Left hindlimb (tissue), 1 donor: ENCODE measurements at places on chromosomes 11 and 22.

DNA sequence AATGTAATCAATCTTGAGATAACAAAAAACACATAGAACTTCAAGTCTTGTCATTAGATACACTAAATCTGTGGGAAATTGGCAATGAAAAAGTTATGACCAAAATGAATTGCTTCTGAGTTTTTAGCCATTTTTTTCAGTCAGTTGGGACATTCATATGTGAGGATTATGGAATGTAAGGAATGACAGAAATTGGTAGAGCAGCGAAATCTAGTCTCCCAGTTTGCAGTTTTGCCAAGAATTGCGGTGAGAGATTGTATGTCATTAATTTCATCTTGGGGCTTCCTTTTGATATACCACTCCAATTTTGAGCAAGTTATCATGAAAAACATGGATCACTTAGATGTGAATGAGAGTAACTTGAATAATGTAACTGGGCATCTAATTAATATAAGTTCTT, 49.9 kb downstream of the SIK2 start:
- DNase-seq: no peak

GRCh38 chr11:15667127-15667725, 552.5 kb downstream of the INSC start:
- no peak for DNase-seq

DNA sequence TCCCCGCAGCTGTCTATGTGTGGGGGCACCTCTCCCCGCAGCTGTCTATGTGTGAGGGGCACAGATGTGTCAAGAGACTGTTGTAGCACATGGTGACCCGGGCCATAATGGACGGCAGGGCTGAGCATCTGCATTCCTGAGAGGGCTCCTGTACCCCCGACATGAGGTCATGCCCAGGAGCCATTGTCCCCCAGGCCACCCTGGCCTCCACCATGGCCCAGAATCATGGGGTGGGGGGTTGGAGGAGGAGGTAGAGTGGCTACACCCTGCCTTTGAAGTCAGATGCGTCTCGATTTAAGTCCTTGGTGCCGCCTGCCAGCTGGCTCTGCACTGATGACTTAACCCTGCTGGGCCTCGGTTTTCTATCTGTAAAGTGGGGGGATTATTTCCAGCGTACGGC, 49.1 kb downstream of the ARHGAP8 start:
- DNase-seq: no peak

DNA sequence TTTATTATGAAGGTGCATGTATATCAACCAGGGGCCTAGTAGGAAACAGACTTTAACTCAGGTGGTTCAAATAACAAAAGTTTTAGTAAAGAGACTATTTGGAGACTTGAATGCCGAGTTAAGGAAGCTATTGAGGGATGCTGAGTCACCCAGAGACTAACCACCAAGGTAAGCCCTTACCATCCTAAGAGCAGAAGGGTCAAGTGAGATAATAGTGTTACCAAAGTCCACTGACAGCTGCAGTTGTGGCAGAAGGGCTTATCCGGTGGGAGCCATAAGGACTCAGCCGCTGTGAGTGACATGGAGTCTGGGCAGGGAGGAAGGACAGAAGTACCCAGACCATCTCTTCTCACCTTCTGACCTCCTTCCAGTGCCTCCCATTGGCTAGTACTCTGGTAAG, 134.0 kb downstream of the INSC start:
- DNase-seq: no peak

- no peak for DNase-seq
Measured at GRCh38 chr11:123645286-123645975, 9.0 kb downstream of the SCN3B start.

DNA sequence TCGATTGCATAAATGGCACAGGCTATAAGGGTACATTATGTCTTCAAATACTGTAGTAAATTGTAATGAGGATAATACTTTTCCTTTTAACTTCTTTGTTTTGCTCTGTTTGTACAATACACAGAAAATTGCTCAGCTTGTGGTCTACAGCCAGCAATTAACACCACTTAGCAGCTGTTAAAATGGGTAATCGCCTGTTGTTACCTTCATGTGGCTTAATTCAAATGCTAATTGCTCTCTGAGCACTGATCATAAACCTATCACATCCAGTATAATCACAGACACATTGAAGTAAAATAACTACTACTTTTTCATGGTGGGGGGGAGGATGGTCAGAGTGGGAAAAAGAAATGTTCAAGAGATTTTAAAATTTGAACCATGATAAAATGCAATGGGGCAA, 1164.1 kb upstream of the CNTN5 start:
- DNase-seq: no peak

- no peak for DNase-seq
Measured at GRCh38 chr22:32696089-32696488, 105.4 kb upstream of the TIMP3 start.

DNA sequence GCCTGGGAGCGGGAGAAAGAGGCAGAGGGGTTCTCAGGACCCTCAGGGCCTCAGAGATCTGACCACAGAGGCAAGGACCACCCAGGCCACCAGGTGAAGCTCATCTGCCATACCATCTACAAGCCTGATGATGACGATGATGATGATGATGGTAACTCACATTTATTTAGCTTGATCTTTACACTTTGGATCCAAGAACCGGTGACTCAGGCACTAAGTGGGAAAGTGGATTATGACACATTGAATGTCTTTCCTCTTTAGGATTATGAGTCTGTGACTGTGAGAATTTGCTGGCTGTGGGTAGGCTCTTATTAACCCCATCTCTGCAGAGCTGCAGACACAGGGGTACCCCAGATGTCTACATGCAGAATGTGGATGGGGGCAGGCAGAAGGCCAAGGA, 110.3 kb downstream of the DSCAML1 start:
- no peak for DNase-seq

GRCh38 chr22:23673826-23674690, 16.8 kb upstream of the RGL4 start:
- DNase-seq: no peak

- DNase-seq: no peak
Measured at GRCh38 chr11:125111001-125111342, 454 bp downstream of the TMEM218 start.

DNA sequence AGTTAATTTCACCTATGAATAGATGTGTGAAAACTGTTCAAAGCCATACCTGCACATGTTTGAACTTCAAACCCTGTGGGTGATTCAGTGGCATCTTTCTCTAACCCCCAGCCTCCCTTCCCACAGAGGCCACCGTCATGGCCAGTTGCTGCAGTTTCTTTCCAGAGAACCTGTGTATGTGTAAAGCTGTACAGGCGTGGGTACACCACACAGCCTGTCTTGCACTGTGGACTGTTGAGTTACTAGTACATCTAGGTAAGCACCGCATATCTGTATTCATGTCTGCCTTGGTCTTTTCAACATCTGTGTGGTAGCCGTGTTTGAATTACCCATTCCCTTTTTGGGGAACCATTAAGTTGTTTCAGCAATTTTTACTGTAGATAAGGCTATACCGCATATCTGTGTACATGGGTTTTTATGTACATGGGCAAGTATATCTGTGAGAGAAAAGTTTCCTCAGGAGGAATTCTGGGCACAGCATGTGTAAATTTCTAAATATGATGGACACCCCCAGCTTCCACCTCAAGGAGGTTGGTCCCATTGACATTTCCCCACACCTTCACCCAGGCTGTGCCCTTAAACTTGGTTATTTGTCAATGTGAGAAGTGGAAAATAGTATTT, 13.9 kb downstream of the NEAT1 start:
- DNase-seq: no peak

- DNase-seq: no peak
Measured at GRCh38 chr11:119085437-119085847, 761 bp downstream of the HMBS start.

- no peak for DNase-seq
Measured at GRCh38 chr11:114624455-114625207, 29.0 kb upstream of the NXPE4 start.

- DNase-seq: no peak
Measured at GRCh38 chr11:116352881-116353280, 419.9 kb downstream of the BUD13 start.

GRCh38 chr22:46290121-46290842, 6.4 kb upstream of the GTSE1 start:
- no peak for DNase-seq
